ENCODE measurements at places on chromosomes 5 and 9.

GRCh38 chr5:116448450-116448849 lies 126.2 kb downstream of the SEMA6A start:
- DNase-seq, result no peak

- no peak for DNase-seq
Observed at GRCh38 chr9:115220319-115221005, 102.5 kb upstream of the TNC start.

GRCh38 chr9:130665431-130666392 lies 1.3 kb downstream of the PRDM12 start:
- DNase-seq, result no peak

GRCh38 chr5:132674671-132675506 lies 1.1 kb downstream of the IL4 start:
- DNase-seq, result no peak

GRCh38 chr5:8288334-8288733 lies 419.4 kb downstream of the MTRR start:
- DNase-seq, result no peak

GRCh38 chr5:40754381-40755092 lies 1.2 kb downstream of the TTC33 start:
- no peak for DNase-seq

DNA sequence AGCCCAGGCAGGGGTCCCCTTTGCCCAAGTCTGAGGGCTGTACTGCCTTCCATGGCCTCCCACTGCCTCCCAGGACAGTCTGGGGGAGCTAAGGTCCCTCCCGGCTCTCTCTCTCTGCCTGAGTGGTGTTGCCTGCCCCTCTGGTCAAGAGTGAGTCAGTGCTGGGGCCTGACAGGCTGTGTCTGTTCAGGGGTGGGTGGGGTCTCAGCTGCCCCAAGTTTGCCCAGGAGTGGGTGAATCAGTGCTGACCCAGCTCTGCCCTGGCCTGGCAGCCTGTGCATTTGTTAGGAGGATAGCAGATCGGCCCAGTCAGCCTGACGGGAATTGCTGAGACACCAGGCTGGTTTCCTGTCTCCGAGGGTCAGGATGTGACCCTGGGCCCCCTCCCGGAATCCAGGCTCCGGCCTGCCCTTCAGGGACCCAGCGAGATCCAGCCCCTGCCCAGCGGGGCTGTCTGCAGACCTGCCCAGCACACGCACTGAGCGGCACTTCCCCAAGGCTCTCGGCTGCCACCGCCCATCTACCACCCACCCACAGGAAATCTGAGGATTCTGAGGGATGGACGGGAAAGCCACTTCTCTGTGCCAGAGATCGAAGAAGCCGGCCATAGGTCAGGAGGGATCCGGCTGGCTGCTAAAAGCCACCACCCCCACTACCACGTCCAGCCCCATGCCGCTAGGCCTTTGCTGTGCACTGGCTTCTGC lies 15.9 kb downstream of the ENG start:
- DNase-seq, result no peak

DNA sequence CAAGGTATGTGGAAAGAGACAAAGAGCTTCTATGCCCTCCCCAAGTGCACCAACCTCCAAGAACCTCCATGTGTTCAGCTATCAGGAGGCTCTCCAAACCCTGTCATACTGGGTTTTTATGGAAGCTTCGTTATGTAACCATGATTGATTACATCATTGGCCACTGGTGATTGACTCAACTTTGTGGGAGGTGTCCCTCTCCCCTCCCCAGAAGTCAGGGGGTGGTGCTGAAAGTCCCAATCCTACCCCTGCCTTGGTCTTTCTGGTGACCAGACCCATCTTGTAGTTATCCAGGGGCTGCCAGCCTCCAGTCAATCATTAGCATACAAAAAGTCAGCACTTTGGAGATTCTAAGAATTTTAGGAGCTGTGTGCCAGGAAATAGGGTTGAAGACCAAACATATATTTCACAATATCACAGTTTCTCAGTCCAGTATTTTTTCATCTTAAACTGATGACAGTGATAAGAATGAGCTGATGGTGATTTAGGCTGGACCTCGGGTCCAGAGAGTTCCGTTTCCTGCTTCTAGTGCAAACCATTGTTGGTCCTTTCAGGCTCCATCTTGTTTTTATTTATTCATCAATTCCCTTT lies 27.3 kb upstream of the FANCC start:
- DNase-seq, result no peak

DNA sequence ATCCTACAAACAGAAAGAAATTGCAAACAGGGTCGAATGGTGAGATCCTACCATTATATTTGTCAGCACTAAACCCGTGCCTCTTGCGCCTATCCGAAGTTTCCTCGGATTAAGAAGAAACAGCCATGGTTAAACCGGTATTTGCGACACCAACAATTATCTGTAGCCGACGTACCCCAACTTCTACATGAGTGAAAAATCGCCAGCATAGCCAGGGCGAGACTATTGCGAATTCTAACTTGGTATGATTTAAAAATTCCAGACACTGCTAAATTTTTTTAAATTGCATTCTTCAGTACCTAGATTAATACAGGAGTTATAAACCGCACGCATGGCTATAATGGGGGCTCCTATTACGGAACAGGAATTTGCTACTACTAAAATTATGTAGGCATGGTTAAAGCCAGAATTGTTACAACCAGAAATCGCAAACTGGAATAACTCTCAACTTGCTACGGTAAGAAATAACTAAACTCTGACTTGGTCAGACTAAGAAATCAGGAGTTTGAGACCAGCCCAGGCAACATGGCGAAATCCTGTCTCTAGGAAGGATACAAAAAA lies 25.3 kb upstream of the ANXA2R start:
- no peak for DNase-seq

- no peak for DNase-seq
Observed at GRCh38 chr5:61180886-61181285, 18.6 kb upstream of the SMIM15 start.

DNA sequence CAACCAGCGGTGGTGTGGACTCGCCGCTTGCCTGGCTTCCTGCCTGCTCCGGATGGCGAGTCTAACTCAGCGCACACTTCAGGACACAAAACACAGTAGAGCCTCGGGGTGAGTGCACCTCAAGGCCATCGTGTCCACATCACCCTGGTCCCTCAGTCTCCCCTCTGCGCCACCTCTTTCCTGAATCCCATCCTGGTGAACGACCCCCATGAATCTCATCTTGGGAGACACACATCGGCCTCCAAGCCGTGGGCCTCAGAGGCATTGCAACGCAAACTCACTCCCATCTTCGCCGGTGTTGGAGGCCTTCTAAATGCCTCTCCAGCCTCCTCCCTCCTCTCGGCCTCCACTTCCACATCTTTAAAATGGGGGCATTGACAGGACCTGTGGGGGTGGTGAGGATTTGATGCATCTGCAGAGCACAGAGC lies 124.3 kb downstream of the COL23A1 start:
- DNase-seq, result no peak

DNA sequence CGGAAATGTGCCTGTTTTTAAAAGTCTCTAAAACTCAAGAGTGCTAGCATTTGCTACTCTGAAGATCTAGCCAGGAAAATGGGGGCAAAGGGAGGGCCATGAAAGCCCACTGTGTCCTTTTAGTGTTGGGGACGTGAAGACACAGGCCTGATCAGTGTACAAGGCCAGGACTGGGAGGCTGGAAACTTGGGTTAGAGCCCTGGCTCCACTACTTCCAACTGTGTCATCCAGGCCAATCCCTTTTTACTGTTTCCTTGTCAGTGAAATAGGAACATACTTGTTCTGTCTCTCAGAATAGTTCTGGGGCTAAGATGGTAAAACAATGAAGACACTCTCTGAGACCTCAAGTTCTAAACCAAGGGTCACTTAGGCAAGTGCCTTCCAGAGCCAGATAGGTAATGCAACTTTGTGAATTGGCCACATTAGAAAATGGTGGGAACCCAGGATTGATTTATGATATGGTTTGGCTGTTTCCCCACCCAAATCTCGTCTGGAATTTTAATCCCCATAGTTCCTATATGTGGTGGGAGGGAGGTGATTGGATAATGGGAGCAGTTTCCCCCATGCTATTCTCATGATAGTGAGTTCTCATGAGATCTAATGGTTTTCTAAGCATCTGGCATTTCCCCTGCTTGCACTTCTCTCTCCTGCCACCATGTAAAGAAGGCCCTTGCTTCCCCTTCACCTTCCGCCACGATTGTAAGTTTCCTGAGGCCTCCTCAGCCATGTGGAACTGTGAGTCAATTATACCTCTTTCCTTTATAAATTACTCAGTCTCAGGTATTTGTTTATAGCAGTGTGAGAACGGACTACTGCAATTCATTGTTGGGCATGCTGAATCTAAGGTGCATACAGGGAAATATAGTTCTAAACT lies 30.4 kb upstream of the B4GALT1 start:
- no peak for DNase-seq

GRCh38 chr9:80305136-80305535 lies 733.4 kb downstream of the TLE4 start:
- no peak for DNase-seq

- no peak for DNase-seq
Observed at GRCh38 chr5:56025151-56025885, 30.6 kb upstream of the IL6ST start.

- DNase-seq, result no peak
Observed at GRCh38 chr9:108687006-108687987, 168.5 kb downstream of the ACTL7B start.

DNA sequence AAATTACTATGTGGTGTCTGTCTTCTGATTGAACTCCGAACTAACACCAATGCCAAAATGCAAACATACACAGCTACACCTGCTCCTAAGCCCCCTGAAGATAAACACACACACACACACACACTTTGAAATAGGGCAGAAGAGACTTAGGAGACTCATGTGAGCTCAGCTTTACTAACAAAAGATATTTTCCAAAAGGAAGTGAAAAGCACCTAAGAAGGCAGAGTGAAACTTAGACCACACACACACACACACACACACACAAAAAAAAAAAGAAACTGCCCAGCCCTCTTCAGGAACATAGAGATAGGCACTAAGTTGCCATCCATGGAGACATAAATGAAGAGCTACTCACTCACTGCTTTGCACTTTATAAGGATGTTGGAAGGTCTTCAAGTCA lies 45.2 kb upstream of the APC start:
- no peak for DNase-seq

- no peak for DNase-seq
Observed at GRCh38 chr9:4386819-4387218, 87.0 kb upstream of the GLIS3 start.

Measured in activated naive CD8-positive, alpha-beta T cell treated with anti-CD3 and anti-CD28 coated beads, Interleukin-2, amount 10 ng/mL, durations not matched to agents 7 days and 5 days (primary cell).